Activated gamma-delta T cell treated with anti-CD3 and anti-CD28 coated beads, Interleukin-2, amount 50 U/mL, for 16 hours (primary cell): ENCODE measurements at places on chromosomes 5 and 9.

GRCh38 chr5:138954257-138955012, 79.3 kb upstream of the LRRTM2 start:
- DNase-seq: no peak

DNA sequence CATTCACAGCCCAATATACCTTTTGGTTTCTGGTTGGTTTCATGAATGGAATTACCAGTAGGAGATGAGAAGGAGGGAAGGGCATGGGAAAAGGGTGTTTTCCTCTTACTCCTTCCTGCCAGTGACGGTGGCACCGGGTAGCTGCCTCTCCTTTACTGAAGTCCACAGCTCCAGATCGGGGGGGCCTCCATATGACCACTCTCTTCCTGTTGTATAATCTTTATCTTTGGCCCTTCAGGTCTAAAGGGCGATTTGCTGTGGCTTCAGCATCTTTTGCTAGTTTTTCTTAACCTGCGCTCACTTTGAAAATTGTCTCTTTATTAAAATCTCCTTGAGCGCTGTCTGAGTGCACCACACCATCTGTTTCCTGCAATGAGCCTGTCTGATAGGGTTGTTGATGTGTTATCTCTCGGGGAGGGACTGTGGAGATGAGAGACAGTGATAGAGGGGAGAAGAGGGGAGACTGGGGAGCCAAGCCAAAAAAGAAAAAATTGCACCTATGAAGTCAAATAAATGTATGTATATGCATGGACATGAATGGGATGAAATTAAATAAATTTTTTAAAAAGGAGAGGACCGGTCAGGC, 449.3 kb upstream of the KLF4 start:
- no peak for DNase-seq

DNA sequence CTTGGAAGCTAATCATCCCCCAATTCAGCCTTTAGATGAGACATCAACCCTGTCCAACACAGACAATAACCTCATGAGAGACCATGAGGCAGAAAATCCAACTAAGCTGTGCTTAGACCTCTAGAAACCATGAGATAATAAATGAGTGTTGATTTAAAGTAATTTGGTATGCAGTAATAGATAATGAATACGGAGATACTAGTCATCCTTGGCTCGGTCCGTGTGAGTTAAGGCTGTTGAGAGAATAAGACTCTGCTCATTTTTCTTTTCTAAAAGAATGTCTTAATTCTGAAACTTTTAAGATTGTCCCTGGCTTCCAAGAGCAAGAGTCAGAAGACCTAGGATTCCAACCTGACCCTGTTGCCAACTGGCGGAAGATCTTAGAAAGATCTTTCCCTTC, 6.1 kb downstream of the TNC start:
- no peak for DNase-seq

- DNase-seq: no peak
Measured at GRCh38 chr9:133057006-133057405, 4.8 kb upstream of the CEL start.

DNA sequence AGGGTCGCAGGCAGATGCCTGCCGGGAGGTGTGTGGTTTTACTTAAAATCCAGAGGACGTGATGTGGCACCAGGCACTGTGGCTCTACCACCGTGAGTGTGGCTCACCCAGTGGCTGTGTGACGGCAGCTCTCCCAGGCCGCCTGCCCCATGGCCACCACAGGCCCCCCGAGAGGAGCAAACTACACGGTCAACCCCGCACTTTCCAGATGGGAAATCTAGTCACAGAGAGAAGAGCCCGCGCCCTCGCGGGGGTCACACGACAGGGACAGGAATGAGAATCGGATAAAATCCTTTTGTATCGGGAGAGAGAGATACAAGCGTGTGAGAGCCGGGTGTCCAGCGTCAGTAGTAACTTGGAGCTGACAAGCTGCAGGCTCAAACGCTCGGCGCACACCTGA, 24.4 kb downstream of the TERT start:
- DNase-seq: no peak

GRCh38 chr5:57172466-57173318, 1.2 kb upstream of the GPBP1 start:
- no peak for DNase-seq

GRCh38 chr9:74205056-74205455, 292.1 kb upstream of the RORB start:
- DNase-seq: no peak

- no peak for DNase-seq
Measured at GRCh38 chr9:126232461-126232860, 94.2 kb upstream of the MVB12B start.

DNA sequence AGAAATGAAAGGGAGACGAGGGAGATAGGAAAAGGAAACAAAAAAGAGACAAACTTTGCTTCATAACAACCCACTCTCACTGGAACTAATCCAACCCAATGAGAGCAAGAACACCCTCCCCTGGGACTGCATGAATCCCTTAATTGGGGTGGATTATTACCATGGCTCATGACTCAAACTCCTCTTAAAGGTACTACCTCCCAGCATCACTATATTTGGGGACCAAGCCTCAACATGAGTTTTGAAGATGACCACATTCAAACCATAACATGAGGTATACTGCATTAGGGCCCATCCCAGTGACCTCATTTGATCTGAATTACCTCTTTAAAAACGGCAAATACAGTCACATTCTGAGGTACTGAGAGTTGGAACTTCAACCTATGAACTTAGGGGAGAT, 8.0 kb downstream of the MTAP start:
- no peak for DNase-seq

- no peak for DNase-seq
Measured at GRCh38 chr9:124831642-124832364, 21.5 kb upstream of the WDR38 start.

- no peak for DNase-seq
Measured at GRCh38 chr9:100690438-100690837, 112.6 kb downstream of the CAVIN4 start.

GRCh38 chr5:37111426-37112382, 137.5 kb downstream of the CPLANE1 start:
- DNase-seq: no peak

DNA sequence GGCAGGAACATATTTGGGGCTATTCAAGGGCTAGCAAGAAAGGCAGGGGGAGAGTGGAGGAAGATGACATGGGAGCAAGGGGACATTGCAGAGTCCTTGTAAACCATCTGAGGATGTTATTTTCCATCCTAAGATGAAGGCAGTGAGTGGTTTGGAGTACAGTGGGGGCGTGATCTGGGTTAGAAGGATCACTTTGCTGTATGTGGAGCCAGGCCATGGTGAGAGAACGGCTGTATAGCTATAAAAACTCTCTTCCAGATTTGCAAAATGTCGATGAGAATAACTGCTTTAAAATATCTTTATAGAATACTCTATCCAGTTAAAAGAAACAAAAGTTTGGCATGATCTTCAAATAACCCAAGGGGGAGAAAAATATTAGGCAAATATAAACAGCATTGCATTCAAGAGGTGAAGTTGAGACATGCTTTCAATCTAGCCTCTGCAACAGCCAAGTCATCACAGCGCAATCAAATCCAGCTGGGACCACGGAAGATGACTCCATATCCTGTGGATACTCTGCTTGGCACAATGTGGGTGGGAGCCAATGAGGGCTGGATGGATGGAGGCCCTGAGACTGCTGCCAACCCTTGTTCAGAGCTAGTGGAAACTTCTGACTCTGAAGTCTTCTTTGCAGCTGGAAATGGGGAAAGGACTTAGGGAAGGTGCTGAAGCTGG, 111.5 kb upstream of the BASP1 start:
- DNase-seq: no peak

GRCh38 chr5:84130006-84130580, 254.6 kb downstream of the EDIL3 start:
- no peak for DNase-seq

- DNase-seq: no peak
Measured at GRCh38 chr5:40720069-40720468, 35.7 kb downstream of the TTC33 start.

- no peak for DNase-seq
Measured at GRCh38 chr5:27252911-27253310, 214.5 kb upstream of the CDH9 start.

- DNase-seq: no peak
Measured at GRCh38 chr9:124855944-124856765, 2.9 kb downstream of the WDR38 start.

DNA sequence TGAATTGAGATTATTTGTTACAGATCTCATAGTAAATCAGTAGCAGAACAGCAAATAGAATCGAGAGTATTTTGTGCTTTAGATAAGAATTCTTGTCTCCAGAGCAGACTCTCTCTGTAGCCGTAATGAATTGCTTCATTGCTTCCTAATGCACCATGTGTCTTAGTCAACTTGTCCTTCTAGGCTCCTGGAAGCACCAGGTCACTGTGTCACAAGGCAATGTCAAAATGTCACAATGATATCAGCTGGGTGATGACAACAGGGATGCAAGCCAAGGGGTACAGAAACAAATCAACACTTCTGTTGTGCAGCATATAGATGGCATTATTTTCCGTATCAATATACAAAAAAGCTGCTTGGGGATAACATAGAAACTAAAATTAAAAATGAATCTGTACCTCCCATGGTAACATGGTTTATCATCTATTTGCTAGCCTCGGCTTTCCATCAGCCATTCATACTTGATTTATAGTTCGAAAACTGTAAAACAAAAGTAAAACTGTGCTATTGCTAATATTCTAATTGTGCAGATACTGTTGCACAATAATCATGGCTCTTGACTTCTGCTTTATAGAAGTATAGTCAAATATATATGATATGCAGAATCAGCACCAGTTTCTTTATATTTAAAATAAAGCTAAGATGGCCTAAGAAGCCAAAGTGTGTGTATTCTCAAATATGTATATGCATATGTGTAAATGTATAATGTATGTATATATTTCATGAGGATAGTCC, 435.9 kb upstream of the TLE4 start:
- no peak for DNase-seq
